T follicular helper cell (primary cell): ENCODE measurements at places on chromosomes 1 and 21.

DNA sequence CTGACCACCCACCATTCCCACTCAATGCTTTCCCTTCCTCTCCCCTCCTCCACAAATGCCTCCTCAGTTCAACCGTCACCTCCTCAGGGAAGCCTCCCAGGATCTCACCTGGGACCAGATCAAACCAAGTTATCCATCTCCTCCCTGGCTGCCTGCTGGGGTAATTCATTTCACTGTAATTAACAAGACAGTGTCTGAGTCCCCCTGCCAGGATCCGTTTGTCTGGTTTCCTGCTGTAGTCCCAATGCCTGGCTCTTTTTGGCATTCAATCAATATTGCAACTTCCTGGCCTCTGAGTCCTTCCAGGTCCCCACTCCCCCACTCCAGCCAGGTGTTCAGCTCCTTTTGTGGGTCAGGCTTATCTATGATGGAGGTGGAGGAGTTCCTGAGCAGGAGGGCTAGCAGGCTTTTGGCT lies 687.7 kb downstream of the PTPRU start:
- DNase-seq: no peak

- peak; percentile 14 for DNase-seq
These were observed 869.8 kb upstream of the B3GALT2 start for GRCh38 chr1:194056169-194056568.

DNA sequence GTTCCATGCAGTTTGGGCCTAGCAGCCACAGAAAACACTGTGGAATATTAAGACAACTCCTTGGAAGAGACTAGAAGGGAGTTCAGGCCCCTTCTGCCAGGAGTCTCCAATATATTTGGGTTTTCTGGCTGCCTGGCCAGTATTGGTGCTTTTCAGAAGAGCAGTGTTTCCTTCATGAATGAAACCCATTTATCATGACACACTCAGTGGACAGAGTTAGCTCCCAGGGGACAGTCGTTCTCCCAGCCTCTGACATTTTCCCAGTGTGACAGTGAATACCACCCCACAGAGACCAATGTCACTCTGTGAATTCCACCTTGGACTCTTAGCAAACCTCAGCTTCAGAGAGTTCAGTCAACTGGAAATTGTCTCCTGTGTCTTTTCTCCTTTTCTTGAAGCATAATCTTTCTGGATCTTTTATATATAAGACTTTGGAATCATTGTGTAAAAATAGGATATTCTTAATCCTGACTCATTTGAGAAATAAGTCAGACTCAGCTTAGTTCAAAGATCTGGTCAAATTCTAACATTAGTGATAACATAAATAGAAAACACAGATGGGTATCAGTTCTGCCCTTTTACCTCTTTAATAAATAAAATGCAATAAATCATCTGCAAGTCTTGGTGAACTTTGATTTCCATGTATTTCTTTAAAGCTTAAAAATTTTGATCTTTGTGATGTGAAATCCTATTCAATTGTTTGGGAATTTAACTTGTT lies 40.4 kb downstream of the GNG12 start:
- DNase-seq: no peak

DNA sequence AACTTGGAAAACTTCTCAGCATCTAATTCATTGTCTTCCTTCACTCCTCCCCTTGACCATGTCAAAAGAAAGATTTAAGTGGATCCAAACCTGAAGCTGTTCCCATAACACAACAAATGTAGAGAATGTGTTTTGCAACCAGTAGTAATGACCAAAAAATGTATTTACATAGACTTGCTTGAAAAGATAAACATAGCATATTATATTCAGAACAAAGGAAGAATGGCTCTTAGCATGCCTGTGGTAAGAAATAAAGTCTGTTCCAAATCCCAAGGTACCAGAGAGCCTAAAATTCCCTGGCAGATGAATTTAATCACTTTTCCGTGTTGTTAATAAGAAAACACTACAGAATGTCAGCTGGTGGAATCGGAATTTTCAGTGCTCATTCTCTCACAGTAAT lies 36.8 kb downstream of the FMO3 start:
- no peak for DNase-seq

- no peak for DNase-seq
These were observed 71.3 kb downstream of the AHCTF1 start for GRCh38 chr1:246860401-246860800.

GRCh38 chr1:234957330-234958065 lies 171.1 kb downstream of the TOMM20 start:
- no peak for DNase-seq

- no peak for DNase-seq
These were observed 109.6 kb upstream of the TSPAN2 start for GRCh38 chr1:115198938-115199337.

- DNase-seq: no peak
These were observed 9.9 kb upstream of the NADK start for GRCh38 chr1:1788136-1788535.

DNA sequence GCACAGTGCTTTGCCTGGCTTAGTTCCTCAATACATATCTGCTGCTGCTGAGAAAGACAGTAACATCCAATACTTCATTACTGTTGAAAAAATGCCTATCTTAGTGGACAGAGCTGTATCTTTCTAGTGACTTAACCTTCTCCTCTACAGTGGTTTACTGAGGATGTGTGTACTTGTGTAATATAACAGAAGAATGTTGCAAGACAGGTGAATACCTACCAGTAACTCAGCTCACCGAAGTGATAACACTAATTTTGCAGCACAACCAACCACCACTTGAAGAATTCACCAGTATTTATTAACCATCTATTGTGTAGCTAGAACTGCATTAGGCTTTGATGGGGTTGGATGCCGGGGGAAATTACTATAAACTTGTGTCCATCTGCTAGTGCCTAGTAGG lies 16.6 kb upstream of the TNN start:
- DNase-seq: no peak

GRCh38 chr1:63906047-63906704 lies 132.4 kb downstream of the ROR1 start:
- no peak for DNase-seq

DNA sequence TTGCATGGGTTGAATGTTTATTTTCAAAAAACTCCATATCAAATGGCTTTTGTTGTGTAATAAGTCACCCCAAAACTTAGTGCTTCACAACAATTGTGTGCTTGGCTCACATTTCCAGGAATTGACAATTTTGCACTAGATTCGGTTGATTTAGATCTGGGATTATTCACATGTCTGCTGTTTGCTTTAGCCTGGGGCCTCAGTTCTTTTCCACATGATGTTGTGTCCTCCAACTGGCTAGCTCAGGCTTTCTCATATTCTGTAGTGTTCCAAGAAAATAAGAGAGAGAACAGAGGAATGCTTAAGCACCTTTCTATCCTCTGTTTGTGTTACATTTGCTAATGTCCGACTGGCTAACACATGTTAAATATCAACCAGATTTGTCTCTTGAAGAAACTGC lies 281.5 kb upstream of the ADGRL4 start:
- no peak for DNase-seq
